ENCODE measurements at places on chromosomes 12 and 14.

GRCh38 chr12:104577581-104577981 lies 120.8 kb downstream of the CHST11 start:
- DNase-seq = no peak

- no peak for DNase-seq
Observed at GRCh38 chr12:114003286-114003685, 37.2 kb upstream of the RBM19 start.

DNA sequence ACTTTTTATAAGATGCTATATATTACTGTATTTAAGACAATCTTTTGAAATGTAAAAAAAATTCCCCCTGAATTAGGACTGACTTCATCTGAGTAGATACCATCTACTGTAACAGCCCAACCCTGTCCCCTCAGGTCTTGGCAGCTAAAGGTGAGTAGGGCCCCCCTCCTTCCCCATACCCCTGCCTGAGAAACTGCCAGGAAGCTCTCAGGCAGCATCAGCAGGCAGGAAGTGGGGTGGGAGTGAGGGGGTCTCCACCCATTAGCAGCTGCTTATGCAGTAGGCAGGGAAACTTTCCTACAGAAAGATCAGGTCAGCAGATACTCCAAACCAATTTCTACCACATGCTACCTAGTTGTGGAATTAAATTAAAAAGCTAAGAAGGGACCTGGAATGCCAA lies 62.5 kb downstream of the PAX9 start:
- DNase-seq = no peak

- DNase-seq = no peak
Observed at GRCh38 chr14:92792885-92793284, 1.2 kb upstream of the GOLGA5 start.

- DNase-seq = no peak
Observed at GRCh38 chr14:104595911-104596450, 8.6 kb downstream of the TMEM179 start.

DNA sequence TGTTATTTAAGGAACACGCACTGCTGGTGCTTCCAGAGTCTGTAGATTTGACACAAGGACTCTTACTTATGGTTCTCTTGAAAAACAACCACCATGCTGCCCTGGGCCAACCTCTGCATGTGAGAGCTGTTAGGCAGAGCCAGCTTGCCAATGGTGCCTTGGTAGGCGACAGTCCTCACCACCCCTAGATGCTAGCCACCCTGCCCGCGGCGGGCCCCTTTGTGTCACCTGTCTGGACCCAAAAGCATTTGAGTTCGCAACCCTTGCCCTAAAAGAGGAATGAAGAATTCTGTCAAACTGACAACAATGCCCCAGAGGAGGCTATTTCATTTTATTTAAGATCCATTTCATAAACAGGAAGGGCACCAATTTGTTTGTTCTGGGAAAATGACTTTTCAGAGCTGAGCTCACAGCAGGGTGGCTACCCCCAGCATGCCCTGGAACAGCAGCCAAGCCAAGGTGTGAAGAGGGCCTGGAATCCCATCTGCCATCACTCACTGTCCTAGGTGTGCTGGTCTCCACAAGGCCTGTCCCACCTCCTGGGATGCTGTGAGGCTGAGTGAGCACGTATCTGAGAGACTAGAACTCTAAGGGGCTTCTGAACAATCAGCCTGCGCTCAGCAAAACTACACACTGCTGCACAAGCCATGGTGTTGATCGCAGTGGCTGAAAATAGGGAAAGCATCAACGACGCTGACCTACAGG lies 63.8 kb upstream of the FZD10 start:
- DNase-seq = no peak

GRCh38 chr12:57431654-57432188 lies 878 bp upstream of the R3HDM2 start:
- no peak for DNase-seq

DNA sequence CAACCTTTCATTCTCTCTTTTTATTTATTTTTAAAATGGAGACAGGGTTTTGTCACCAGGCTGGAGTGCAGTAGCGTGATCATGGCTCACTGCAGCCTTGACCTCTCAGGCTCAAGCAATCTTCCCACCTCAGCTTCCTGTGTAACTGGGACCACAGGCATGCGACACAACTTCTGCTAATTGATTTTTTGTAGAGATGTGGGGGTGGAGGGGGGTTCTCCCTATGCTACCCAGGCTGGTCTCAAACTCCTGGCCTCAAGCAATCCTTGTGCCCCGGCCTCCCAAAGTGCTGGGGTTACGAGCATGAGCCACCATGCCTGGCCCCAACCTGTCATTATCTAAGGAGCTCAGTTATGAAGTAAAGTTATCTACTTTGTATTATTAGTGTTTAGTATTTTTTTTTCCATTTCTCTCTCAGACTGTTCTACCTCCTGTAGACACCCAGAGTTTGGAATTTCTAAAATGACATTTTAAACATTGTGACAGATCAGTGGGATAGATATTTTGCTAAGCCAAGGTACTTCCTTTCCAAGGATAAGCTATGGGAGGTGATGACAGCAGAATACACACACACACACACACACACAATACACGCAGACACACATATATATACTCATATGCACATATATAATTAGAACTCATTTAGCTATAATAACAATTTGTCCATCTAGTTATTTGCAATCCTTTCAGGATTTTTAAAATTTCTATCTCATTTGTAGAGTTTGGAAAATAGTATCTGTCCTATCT lies 2.1 kb upstream of the USP44 start:
- DNase-seq = no peak

DNA sequence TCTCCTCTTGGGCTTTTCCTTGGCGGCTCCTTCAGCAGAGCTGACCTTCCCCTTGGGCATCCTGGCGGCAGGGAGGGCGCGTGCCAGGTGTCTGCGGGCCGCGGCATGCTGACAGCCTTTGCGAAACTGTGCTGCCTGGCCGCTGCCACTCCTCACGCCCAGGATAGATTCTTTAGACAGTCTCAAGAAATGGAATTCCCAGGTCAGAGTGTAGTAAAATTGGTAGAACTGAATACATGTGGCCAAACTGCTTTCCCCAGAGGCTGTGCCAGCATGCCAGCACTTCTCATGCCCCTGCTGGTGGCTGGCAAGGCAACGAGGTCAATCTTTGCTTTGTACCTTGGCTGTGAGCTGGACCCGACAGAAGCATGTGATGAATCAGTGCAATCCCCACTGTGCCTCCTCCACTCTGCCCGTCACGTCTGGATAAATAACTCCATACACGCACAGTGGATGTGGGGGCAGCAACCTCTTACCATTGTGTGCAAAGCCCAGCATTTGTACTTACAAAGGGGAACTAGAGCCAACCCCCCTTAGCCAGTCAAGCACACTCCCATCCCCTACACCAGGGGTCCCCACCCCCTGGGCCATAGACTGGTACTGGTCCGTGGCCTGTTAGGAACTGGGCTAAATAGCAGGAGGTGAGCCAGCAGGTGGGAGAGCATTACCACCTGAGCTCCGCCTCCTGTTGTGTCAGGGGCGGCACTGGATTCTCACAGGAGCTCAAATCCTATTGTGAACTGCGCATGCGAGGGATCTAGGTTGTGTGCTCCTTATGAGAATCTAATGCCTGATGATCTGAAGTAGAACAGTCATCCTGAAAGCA lies 90.9 kb downstream of the ACTN1 start:
- DNase-seq = no peak

DNA sequence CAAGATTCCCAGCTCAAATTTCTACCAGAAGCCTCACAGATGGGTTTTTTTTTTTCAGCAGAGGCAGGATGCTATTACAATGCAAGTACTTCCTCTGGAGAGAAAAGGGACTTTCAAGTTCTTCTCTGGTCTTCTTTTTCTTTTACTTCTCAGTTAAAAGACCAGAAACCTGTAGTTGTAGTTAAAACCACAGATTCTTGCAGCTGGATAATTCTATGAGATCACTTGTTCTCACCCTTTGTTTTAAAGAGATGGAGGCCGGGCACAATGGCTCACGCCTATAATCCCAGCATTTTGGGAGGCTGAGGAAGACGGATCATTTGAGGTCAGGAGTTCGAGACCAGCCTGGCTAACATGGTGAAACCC lies 47.6 kb upstream of the OVCH1 start:
- no peak for DNase-seq

- DNase-seq = no peak
Observed at GRCh38 chr12:107780298-107780697, 5.8 kb downstream of the ASCL4 start.

- no peak for DNase-seq
Observed at GRCh38 chr14:59566725-59567124, 9.9 kb downstream of the CCDC175 start.

GRCh38 chr12:129110575-129110974 lies 257.3 kb downstream of the GLT1D1 start:
- DNase-seq = no peak

GRCh38 chr12:90355711-90356355 lies 599.1 kb downstream of the CCER1 start:
- no peak for DNase-seq

DNA sequence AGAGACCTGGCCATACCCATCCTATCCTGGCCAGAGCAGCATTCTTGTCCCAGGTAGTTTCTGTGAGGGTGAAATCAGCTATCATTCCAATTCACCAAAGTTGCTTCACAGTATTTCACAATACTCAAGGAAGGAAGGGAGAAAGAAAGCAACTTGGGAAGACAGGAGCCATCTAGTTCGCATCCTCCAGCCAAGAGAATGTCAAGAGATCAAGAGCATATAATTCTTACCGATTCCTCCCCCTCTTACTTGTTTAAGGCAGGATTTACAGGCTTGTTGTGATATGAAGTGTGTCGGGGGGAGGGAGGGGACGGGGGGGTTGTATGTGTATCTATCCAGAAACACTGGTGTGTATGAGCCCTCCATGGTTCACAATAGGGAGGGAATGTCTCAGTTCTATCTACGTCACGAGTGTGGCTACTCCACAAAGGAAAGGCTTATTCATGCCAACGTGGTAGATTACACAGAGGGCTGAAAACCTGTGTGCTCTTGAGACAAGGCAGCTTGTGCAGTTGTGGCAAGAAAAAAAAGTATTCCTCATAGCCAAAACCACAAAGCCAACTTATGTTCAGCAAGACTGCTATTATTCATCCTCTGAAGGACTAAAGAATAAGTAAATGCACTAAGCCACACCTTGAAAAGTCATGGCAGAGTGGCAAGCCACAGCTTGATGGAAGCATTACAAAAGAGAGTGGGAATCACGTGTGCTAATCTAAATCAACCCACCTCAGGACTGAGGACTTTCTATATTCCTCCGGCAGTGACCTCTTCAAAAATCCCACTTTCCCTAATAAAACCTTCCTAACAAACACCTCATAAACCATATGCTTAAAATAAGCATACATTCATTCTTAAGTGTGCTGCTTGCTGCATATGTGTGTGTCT lies 35.0 kb downstream of the CORO1C start:
- DNase-seq = peak; percentile 98

GRCh38 chr12:49364989-49365388 lies 2.3 kb upstream of the SPATS2 start:
- DNase-seq = peak; percentile 39

GRCh38 chr14:83085136-83085535 lies 1551.5 kb upstream of the SEL1L start:
- DNase-seq = no peak

DNA sequence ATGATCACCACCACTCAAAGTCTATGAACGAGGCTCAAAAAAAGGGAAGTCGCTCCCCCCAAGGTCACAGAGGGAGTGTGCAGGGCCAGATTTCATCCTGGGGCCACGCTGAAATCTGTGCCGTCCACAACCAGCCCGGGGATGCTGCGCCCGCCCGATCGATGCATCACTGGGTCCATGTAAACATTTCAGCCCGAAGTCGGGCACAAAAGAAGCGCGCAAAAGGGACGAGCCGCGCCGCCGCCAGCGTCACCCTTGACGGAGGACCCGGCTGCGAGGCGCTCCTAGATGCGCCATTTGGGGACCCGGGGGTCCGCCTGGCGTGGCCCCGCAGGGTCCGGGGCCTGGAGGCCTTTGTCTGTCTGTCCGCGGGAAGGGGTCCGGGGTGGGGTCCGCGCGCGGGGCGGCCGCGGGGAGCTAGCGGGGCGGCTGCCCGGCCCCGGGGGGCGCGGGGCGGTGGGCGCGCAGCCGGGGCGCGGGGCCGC lies 503 bp downstream of the FBXO21 start:
- no peak for DNase-seq

- no peak for DNase-seq
Observed at GRCh38 chr12:75048767-75049166, 160.9 kb downstream of the KCNC2 start.

DNA sequence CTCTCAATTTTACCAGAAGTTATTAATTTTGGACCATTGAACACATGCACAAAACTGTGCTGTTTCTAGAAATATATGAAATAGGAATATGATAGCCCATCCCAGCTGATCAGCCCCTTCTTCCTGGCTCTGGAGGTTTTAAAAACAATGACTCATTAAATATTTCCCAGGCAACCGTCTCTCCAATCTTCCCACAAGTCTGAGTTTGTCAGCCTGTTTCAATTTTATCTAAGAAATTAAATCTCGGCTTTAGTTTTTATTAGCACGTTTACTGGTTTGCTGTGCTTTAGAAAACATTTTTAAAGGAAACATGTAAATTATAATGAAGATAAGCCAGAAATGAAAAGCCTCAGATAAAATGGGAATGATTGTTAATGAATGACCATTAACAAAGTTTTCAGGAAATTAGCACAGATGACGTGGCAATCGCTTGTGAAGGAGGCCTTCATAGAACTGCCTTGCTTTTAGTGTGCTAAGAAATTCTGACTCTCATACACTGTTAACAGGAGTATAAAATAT lies 89.3 kb upstream of the RAP1B start:
- peak; percentile 27 for DNase-seq

GRCh38 chr14:94014382-94014781 lies 11.8 kb upstream of the OTUB2 start:
- no peak for DNase-seq

DNA sequence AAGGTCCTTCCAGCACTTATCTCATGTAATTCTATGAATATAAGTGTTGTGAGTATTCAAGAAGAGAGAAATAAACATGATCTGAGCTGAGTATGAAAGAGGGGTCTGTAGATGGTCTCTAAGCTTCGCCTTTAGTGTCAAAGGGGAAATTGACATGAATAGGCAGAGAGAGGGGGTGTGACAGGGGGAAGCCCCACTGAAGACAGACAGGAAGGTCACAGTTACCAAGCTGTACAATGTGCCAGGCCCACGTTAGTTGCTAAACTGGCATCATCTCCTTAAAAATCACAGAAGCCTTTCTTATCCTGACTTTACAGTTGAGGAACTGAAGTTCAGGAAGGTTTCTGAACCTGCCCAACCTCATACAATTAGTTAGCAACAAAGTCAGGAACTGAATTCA lies 7.6 kb downstream of the ARHGEF40 start:
- no peak for DNase-seq

- DNase-seq = no peak
Observed at GRCh38 chr12:49187184-49187583, 1.7 kb downstream of the TUBA1A start.
